Right atrium auricular region (tissue), 2 donors: ENCODE measurements at places on chromosomes 4 and X.

DNA sequence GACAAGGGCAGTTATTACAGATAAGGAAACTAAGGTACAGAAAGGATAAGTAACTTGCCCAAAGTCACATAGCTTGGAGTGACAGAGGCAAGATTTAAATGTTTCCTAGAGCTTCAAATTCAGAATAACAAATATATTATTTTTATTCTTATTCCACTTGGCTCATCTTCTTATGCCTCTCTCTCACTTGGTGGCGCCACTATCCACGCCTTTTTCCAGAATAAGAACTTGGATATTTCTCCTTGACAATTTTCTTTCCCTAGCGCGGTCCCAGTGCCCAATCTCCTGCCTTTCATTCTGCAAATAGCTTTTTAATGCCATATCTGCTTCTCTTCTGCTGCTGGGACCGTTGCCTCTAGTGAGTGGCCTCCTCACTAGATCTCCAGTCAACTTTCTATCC lies 78.5 kb downstream of the MSN start:
- no peak overlapping the region for H3K27ac ChIP-seq
- peaks cover 6% of the 10 kb centered on the region for H3K36me3 ChIP-seq
- H3K4me3 ChIP-seq = no peak overlapping the region
- H3K4me1 ChIP-seq = peaks cover 4% of the 10 kb centered on the region
- no peak for DNase-seq
- no peaks in the 10 kb centered on the region for H3K27me3 ChIP-seq

DNA sequence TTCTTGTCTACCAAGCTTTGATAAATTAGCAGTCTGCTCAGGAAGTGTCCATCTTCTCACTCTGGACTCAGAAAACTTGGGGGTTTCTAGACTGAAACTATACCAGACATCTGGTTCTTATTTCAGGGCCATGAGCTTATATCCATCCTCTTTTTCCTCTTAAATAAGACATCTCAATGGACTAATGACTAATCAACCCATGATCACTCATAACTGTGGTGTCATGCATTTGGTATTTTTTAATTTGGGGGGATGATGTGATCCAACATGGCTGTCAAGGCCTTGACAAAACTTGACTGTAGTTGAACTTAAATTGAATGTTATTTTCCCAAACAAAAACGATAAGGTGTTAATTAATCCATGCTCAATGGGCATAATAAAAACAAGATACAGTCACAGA lies 87.8 kb downstream of the GPRASP3 start:
- no peaks in the 10 kb centered on the region for H3K4me1 ChIP-seq
- no peaks in the 10 kb centered on the region for H3K36me3 ChIP-seq
- no peak for DNase-seq
- no peaks in the 10 kb centered on the region for H3K27me3 ChIP-seq

GRCh38 chr4:39976141-39976944 lies 1.4 kb downstream of the PDS5A start:
- peak; percentile 79 for DNase-seq
- peaks cover 12% of the 10 kb centered on the region for H3K36me3 ChIP-seq
- peak overlapping the region; percentile 93 for H3K27ac ChIP-seq

DNA sequence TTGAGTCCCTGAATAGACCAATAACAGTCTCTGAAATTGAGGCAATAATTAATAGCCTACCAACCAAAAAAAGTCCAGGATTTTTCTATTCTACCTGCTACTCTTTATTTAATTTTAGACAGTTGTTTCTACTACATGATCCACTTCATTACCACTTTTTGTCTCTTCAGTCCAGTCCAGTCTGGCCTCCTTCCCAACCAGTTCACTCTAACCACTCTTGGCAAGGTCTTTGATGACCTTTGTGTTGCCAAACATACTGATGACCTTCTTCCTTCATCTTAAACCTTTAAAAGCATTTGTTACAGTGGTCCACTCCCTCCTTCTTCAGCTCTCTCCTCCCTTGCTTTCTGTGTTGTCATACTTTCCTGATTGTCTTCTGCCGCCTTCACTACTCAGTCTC lies 12.8 kb upstream of the UBQLN2 start:
- no peaks in the 10 kb centered on the region for H3K27me3 ChIP-seq
- H3K36me3 ChIP-seq = no peaks in the 10 kb centered on the region
- H3K4me1 ChIP-seq = no peaks in the 10 kb centered on the region
- H3K4me3 ChIP-seq = no peak overlapping the region

- no peaks in the 10 kb centered on the region for H3K36me3 ChIP-seq
- no peak overlapping the region for H3K27ac ChIP-seq
- DNase-seq = no peak
- no peaks in the 10 kb centered on the region for H3K27me3 ChIP-seq
- H3K4me1 ChIP-seq = no peaks in the 10 kb centered on the region
- peak overlapping the region; percentile 63 for H3K4me3 ChIP-seq
Measured at GRCh38 chrX:51742586-51742985, 656 bp upstream of the GSPT2 start.

DNA sequence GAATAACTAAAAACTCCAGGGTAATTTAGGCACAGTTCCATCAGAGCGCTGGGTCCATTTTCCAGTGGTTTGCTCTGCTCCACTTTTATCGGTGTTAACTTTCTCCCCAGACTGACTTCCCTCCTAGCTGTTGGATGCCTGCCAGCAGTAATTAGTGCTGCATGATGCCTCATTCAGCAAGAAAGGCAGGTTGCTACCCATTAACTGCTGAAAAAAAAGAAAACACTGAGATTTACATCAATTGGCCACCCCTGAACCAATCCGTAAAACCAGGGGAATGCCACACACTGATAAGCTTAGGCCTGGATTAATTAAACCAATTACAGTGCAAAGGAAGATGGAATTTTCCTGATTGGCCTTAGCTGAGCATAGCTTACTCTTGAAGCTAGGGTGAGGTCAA lies 182.4 kb upstream of the CXXC4 start:
- no peaks in the 10 kb centered on the region for H3K27me3 ChIP-seq
- H3K27ac ChIP-seq = no peak overlapping the region
- no peak for DNase-seq
- peaks cover 6% of the 10 kb centered on the region for H3K4me1 ChIP-seq
- no peak overlapping the region for H3K4me3 ChIP-seq

DNA sequence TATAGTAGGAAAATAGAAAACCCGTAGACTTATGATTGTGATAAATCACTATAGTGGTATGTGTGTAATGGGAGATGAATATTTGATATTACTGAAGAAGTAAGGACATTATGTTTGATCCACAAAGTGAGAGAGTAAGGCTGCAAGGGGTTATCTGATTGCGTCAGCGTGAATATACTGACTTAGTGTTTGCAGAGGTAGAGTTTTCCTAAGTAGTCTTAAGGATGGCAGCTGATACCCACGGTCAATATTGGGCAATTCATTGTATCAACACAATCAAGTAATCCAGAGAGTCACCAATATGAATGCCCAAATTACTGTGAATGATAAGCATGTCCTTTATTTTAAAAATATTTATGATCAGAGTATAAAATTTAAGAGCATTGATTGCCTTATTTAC lies 83.7 kb downstream of the SPOCK3 start:
- no peaks in the 10 kb centered on the region for H3K27me3 ChIP-seq
- H3K36me3 ChIP-seq = no peaks in the 10 kb centered on the region
- no peak overlapping the region for H3K4me3 ChIP-seq
